ENCODE measurements at places on chromosomes 4 and X. TPM values are rescaled to one million over a fixed set of nuclear protein-coding genes. Genes with fewer than 3 reads are reported as not detected.

F9 gene
- total RNA-seq: not detected

PCDH18 gene
- 0.14 TPM for total RNA-seq

EDNRA gene
- total RNA-seq: 0.25 TPM

DGKK gene
- total RNA-seq: not detected

MAGEC1 gene
- total RNA-seq: not detected

TEX13D gene
- total RNA-seq: not detected

USP26 gene
- total RNA-seq: not detected

CT47B1 gene
- total RNA-seq: not detected

SLC49A3 gene
- total RNA-seq: 0.79 TPM

RADX gene
- total RNA-seq: 4.3 TPM

LRP2BP gene
- total RNA-seq: 0.40 TPM

KIT gene
- 0.32 TPM for total RNA-seq

NPY5R gene
- total RNA-seq: not detected

JCHAIN gene
- total RNA-seq: 1.4 TPM

MAGEA12 gene
- not detected for total RNA-seq

TMPRSS11F gene
- not detected for total RNA-seq

PABPC1L2A gene
- total RNA-seq: not detected

VSIG4 gene
- 0.21 TPM for total RNA-seq

TMEM154 gene
- 5.6 TPM for total RNA-seq

WDR17 gene
- total RNA-seq: 4.3 TPM

COX7B2 gene
- total RNA-seq: not detected

CD38 gene
- 19.3 TPM for total RNA-seq

BCAP31 gene
- total RNA-seq: 134 TPM

ZMYM3 gene
- total RNA-seq: 15.7 TPM

STPG2 gene
- total RNA-seq: not detected

TRIM61 gene
- total RNA-seq: 1.1 TPM

LEF1 gene
- total RNA-seq: 140 TPM

LDB2 gene
- total RNA-seq: not detected

TMPRSS11A gene
- total RNA-seq: not detected

PDZD11 gene
- 19.1 TPM for total RNA-seq

FAM47A gene
- total RNA-seq: not detected

DMRTC1 gene
- total RNA-seq: not detected

RBMXL3 gene
- not detected for total RNA-seq

PPEF2 gene
- not detected for total RNA-seq

LRIT3 gene
- total RNA-seq: 0.08 TPM

MGAT4D gene
- not detected for total RNA-seq

NHSL2 gene
- 0.32 TPM for total RNA-seq

GSPT2 gene
- 7.8 TPM for total RNA-seq

CSAG3 gene
- total RNA-seq: not detected

TBC1D8B gene
- total RNA-seq: 0.43 TPM

PF4V1 gene
- total RNA-seq: not detected

CSAG2 gene
- not detected for total RNA-seq

C4orf50 gene
- 0.03 TPM for total RNA-seq

PGAM4 gene
- total RNA-seq: not detected

XAGE1A gene
- not detected for total RNA-seq

SLITRK2 gene
- total RNA-seq: not detected

NSG1 gene
- total RNA-seq: 1.2 TPM

DCAF12L1 gene
- not detected for total RNA-seq

GAB1 gene
- total RNA-seq: 0.61 TPM

FAAH2 gene
- 2.1 TPM for total RNA-seq

UGT2B15 gene
- 0.18 TPM for total RNA-seq

RIPPLY1 gene
- total RNA-seq: not detected

CDS1 gene
- total RNA-seq: 0.15 TPM

IL9R gene
- total RNA-seq: 2.0 TPM

GASK1B gene
- total RNA-seq: 0.32 TPM

NLRP2B gene
- total RNA-seq: not detected

TLR1 gene
- total RNA-seq: 1.1 TPM

All from activated T-cell treated with anti-CD3 and anti-CD28 coated beads, Interleukin-2, amount 50 U/mL, for 4 hours (primary cell).